CD4-positive, alpha-beta memory T cell (primary cell): ENCODE measurements at places on chromosomes 16 and 17. TPM values are rescaled to one million over a fixed set of nuclear protein-coding genes. Genes with fewer than 3 reads are reported as not detected.

- H3K27me3 ChIP-seq, result no peaks in the 10 kb centered on the region
- no peak overlapping the region for H3K27ac ChIP-seq
- H3K4me1 ChIP-seq, result peaks cover 12% of the 10 kb centered on the region
- no peaks in the 10 kb centered on the region for H3K36me3 ChIP-seq
- DNase-seq, result no peak
Measured at GRCh38 chr16:4419402-4419959, 3.1 kb upstream of the CORO7 start.

DNA sequence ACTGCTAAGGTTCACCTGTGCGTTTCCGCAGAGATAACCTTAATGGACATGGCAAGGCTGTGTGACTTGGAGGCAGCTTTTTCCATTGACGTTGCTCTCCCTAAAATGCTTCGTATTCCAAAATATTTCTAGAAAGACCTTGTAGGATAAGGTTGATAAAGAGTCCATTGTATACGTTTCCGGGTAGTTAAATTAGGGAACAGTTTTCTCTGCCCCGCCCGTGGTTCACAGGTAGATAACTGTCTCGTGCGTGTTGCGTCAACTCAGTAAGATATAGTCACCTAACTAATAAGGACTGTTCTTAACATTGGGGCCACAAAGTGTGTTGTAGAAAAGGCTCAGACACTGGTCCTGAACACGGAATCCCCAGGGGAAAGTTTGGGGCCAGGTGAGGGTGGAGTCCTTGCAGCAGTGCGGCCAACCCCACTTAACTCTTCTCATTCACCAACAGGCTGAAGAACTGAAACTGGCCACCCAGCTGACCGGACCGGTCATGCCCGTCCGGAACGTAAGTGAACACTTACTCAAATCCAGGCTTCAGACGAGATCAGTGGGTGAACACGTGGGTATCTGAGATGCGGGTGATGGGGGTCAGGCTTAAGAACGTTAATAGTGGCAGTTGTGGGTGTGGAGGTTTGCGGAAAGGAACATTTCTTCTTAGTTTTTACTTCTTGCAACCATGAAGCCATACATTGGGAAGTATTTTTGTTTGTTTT lies 1.6 kb downstream of the RPL13 start:
- DNase-seq, result no peak
- H3K4me1 ChIP-seq, result peaks cover 66% of the 10 kb centered on the region
- H3K27ac ChIP-seq, result peak overlapping the region; percentile 88
- peak overlapping the region; percentile 85 for H3K4me3 ChIP-seq
- no peaks in the 10 kb centered on the region for H3K27me3 ChIP-seq

DNA sequence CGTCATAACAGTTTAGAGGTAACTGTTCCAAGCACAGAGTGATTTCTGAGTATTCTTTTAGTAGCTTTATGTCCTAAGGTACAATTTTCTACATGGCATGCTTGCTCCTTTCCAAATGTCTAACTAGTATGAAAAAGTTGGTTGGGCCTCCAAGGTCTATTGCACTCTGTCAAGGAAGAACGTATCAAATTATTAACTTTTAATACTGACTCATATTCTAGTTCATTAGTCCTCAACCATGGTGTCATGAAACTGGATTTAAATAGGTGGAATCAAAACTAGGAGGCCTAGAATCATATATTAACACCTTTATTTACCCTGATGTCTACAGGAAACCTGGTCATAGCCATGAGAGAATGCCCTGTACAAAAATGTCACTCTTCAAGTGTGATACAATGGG lies 61.4 kb downstream of the STH start:
- peaks cover 10% of the 10 kb centered on the region for H3K36me3 ChIP-seq
- no peak for DNase-seq
- no peak overlapping the region for H3K4me3 ChIP-seq
- H3K27me3 ChIP-seq, result no peaks in the 10 kb centered on the region
- peaks cover 7% of the 10 kb centered on the region for H3K4me1 ChIP-seq

DNA sequence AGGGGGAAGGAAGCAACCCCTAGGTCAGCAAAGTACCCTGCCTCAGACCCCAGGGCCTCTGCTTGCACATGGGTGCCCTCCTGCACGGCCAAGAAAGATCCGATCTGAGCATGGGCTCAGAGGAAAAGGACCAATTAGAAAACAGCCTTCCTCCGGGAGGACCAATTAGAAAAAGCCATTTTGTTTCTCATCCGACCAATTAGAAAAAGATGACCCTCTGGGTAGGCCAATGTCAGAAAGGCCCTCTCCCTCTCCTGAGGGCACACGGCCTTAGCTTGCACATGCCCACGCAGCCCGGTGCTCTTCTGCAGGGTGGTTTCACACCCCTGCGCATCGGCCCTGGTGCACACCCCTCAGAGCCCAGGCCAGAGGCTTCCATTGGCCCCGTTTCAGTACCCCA lies 5.1 kb upstream of the CISD3 start:
- H3K36me3 ChIP-seq, result peaks cover 27% of the 10 kb centered on the region
- no peaks in the 10 kb centered on the region for H3K27me3 ChIP-seq
- DNase-seq, result no peak
- no peak overlapping the region for H3K4me3 ChIP-seq
- no peak overlapping the region for H3K27ac ChIP-seq
- H3K4me1 ChIP-seq, result peaks cover 71% of the 10 kb centered on the region

GRCh38 chr16:56635441-56635967 lies 3.0 kb upstream of the MT1A start:
- H3K4me3 ChIP-seq, result no peak overlapping the region
- no peaks in the 10 kb centered on the region for H3K36me3 ChIP-seq
- H3K27me3 ChIP-seq, result peaks cover 57% of the 10 kb centered on the region
- peaks cover 27% of the 10 kb centered on the region for H3K4me1 ChIP-seq

Gene ARL5C
- not detected for total RNA-seq
